Aorta (tissue), 5 donors: ENCODE measurements at places on chromosomes 5 and 9.

DNA sequence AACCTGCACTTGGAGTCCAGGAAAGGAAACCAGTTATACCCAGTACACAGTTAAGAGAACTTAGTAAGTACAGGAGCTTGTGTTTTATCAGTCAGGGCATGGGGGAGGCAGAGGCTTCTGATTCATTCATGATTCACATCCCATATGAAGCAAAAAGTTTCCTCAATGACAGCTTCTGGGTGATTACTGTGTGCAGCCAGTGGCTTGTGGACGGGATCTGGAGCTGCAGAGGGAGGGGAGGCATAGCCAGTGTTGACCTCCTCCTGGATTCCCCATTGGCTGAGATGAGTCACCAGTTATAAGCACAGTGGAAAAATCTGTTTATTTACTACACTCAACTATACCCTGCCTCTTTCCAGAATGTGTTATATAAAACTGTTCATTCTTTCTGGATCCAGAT is 17.7 kb downstream of the IL31RA start:
- no peaks in the 10 kb centered on the region for H3K27me3 ChIP-seq
- DNase-seq: peak; percentile 62
- H3K36me3 ChIP-seq: no peaks in the 10 kb centered on the region
- no peak overlapping the region for H3K4me3 ChIP-seq
- no peak overlapping the region for H3K27ac ChIP-seq

- no peak overlapping the region for H3K4me3 ChIP-seq
- H3K36me3 ChIP-seq: no peaks in the 10 kb centered on the region
- H3K27ac ChIP-seq: no peak overlapping the region
- no peaks in the 10 kb centered on the region for H3K4me1 ChIP-seq
- H3K27me3 ChIP-seq: no peaks in the 10 kb centered on the region
These were observed 30.4 kb downstream of the FAM163B start for GRCh38 chr9:133578524-133579441.

DNA sequence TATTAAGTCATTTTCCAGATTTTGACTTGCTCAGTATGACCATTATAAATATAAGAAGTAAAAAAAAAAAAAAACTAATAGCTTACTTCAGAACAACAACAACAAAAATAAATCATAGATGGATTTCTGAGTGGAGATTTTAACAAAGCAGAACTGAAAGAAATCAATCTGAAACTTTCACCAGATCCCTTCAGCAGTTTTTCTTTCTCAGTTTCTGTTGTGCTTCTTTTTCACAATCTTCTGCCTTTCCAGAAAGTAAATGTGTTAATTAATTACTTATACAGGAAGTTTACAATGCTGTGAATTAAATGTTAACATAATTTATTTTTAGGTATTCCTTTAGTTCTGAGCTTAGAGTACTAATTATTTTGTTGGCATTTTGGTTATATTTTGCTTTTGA is 73.5 kb downstream of the CHSY3 start:
- peaks cover under 1% of the 10 kb centered on the region for H3K4me1 ChIP-seq
- H3K36me3 ChIP-seq: no peaks in the 10 kb centered on the region
- no peaks in the 10 kb centered on the region for H3K27me3 ChIP-seq
- no peak overlapping the region for H3K4me3 ChIP-seq
- no peak overlapping the region for H3K27ac ChIP-seq
- no peak for DNase-seq

GRCh38 chr5:138649775-138650174 is 74.6 kb upstream of the HSPA9 start:
- H3K27me3 ChIP-seq: no peaks in the 10 kb centered on the region
- no peak overlapping the region for H3K4me3 ChIP-seq
- no peaks in the 10 kb centered on the region for H3K4me1 ChIP-seq
- DNase-seq: no peak
- no peaks in the 10 kb centered on the region for H3K36me3 ChIP-seq

GRCh38 chr5:4199049-4199841 is 603.6 kb downstream of the IRX1 start:
- DNase-seq: no peak
- no peaks in the 10 kb centered on the region for H3K36me3 ChIP-seq
- H3K27ac ChIP-seq: no peak overlapping the region
- no peaks in the 10 kb centered on the region for H3K27me3 ChIP-seq
- no peaks in the 10 kb centered on the region for H3K4me1 ChIP-seq
- no peak overlapping the region for H3K4me3 ChIP-seq

DNA sequence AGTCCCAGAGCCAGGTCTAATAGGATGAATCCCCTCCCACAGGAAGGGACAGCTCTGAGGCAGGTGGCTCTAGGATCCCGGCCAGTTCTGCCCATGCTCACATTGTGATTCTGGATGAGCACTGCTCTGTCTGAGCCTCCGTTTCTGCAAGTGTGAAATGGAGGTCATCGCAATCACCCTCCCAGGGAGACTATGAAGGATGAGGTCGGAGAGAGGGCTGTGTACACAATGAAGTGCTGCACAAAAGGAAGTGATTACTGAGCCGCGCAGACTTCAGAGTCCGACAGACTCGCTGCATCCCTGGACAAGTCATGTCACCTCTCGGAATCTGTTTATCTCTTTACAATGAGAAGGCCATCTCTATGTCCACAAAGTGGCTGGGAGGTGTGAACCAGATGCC is 21.7 kb downstream of the LHX6 start:
- no peaks in the 10 kb centered on the region for H3K36me3 ChIP-seq
- no peaks in the 10 kb centered on the region for H3K27me3 ChIP-seq
- no peak overlapping the region for H3K4me3 ChIP-seq

GRCh38 chr9:123656565-123656964 is 273.4 kb downstream of the DENND1A start:
- H3K4me3 ChIP-seq: no peak overlapping the region
- DNase-seq: no peak
- no peaks in the 10 kb centered on the region for H3K27me3 ChIP-seq
- H3K4me1 ChIP-seq: no peaks in the 10 kb centered on the region

GRCh38 chr5:125538469-125538868 is 792.0 kb upstream of the ZNF608 start:
- H3K4me1 ChIP-seq: no peaks in the 10 kb centered on the region
- no peaks in the 10 kb centered on the region for H3K27me3 ChIP-seq
- DNase-seq: no peak
- H3K36me3 ChIP-seq: no peaks in the 10 kb centered on the region
- no peak overlapping the region for H3K27ac ChIP-seq

DNA sequence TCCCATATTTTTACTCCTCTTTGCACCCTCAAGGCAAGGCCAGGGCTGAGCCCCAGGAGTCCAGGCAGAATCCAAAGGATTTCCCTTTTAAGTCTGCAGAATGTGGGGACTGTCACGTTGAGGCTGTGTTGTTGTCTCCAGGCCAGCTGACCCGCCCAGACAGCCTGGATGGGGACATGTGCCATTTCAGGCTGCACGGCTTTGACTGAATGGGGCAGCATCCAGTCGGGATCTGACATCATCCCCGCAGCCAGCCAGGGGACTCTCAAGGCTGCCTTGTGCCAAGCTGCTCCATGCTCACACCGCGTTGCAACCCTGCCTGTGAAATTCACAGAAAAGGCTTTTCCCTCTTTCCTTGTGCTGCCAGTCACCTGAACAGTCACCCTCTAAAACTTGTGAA is 2.2 kb upstream of the ZNF366 start:
- H3K27ac ChIP-seq: peak overlapping the region; percentile 46
- no peaks in the 10 kb centered on the region for H3K36me3 ChIP-seq
- H3K4me1 ChIP-seq: no peaks in the 10 kb centered on the region
- DNase-seq: peak; percentile 91
- H3K27me3 ChIP-seq: no peaks in the 10 kb centered on the region

DNA sequence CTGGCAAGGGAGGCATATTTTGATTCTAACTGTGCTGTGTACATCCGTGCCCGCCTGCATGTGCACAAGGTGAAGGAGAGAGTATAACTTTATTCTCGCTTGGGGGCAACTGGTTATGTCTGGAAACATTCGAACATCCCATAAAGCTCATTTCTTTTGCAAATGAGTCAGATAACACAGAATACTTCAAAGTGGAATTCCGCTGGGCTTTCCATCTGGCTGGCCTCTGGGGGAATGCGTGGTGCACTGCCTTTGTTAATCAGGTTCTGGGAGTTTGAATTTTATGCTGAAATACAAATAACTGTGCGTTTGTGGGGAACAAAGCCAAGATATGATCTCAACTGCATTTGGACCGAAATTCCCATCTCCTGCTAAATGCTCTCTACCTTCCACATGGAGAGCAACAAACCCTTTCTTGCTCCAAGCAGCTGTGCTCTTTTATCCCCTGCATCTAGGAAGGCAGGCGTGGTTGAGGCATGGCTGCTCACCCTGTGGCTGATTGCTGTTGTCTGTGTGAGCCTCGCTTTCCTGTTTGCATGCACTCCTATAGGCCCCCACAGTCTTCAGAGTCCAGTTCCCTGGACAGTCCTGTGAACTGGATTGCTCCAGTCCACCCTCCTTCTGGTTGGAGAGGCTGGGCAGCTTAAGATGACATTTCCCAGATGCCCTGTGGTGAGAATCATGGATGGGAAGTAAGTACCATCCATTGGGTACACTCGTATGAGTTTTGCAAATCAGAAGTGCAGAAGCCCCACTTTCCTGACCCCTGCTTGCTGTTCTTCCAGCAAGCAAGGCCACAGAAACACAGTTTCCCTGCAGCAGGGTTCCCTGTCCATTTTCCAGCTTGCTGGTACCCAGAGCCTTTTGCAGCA is 82.9 kb upstream of the ALDH1B1 start:
- no peak overlapping the region for H3K27ac ChIP-seq
- H3K36me3 ChIP-seq: no peaks in the 10 kb centered on the region
- H3K27me3 ChIP-seq: no peaks in the 10 kb centered on the region

DNA sequence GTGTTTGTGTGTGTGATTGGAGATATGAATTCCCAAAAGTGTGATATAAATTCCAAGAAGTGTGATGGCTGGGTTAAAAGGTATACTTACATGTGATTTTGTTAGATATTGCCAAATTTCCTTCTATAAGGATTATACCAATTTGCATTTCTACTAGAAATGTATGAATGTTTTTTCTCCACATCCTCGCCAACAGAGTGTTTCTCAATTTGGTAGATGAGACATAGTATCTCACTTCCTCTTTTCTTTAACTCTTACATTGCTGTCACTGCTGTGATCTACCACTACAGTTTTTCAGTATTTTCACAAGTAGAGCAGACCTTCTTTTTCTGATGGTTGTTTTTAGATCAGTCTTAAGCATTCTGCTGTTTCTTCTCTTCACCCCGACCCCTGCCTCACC is 111.3 kb downstream of the FER start:
- no peaks in the 10 kb centered on the region for H3K27me3 ChIP-seq
- H3K36me3 ChIP-seq: no peaks in the 10 kb centered on the region
- no peak overlapping the region for H3K27ac ChIP-seq
- H3K4me3 ChIP-seq: no peak overlapping the region

GRCh38 chr5:61207884-61208283 is 45.6 kb upstream of the SMIM15 start:
- H3K4me1 ChIP-seq: no peaks in the 10 kb centered on the region
- H3K36me3 ChIP-seq: no peaks in the 10 kb centered on the region
- no peak overlapping the region for H3K4me3 ChIP-seq
- H3K27ac ChIP-seq: no peak overlapping the region
- no peaks in the 10 kb centered on the region for H3K27me3 ChIP-seq
- DNase-seq: no peak

DNA sequence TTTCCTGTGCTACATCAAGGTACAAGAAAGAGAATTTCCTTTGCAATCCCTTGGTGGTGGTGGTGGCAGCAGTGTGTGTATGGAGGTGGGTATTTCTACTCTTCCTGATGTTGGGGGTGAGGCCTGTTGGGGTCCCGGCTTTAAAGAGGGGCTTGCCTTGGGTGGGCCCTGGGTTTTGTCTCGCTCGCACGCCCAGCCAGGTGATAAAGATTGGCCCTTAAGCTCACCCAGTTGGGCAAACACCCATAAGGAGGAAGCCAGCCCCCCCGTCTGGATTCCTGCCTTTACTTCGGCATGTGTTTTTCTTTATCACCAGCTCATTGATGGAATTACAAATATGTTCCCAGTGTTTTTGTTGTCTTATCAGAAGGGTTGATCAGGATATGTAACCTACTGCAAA is 16.0 kb upstream of the SARDH start:
- H3K27me3 ChIP-seq: no peaks in the 10 kb centered on the region
- no peaks in the 10 kb centered on the region for H3K4me1 ChIP-seq
- no peak overlapping the region for H3K4me3 ChIP-seq

GRCh38 chr5:133117166-133117911 is 65.5 kb downstream of the HSPA4 start:
- no peaks in the 10 kb centered on the region for H3K4me1 ChIP-seq
- no peak for DNase-seq
- no peaks in the 10 kb centered on the region for H3K36me3 ChIP-seq
- no peaks in the 10 kb centered on the region for H3K27me3 ChIP-seq

GRCh38 chr5:129844764-129845163 is 59.5 kb upstream of the CHSY3 start:
- no peak overlapping the region for H3K27ac ChIP-seq
- H3K4me3 ChIP-seq: no peak overlapping the region
- H3K4me1 ChIP-seq: no peaks in the 10 kb centered on the region
- DNase-seq: no peak
- H3K36me3 ChIP-seq: no peaks in the 10 kb centered on the region

GRCh38 chr9:112332214-112332613 is 1.2 kb downstream of the PTBP3 start:
- no peaks in the 10 kb centered on the region for H3K36me3 ChIP-seq
- H3K27ac ChIP-seq: no peak overlapping the region
- H3K27me3 ChIP-seq: no peaks in the 10 kb centered on the region
- no peak for DNase-seq

DNA sequence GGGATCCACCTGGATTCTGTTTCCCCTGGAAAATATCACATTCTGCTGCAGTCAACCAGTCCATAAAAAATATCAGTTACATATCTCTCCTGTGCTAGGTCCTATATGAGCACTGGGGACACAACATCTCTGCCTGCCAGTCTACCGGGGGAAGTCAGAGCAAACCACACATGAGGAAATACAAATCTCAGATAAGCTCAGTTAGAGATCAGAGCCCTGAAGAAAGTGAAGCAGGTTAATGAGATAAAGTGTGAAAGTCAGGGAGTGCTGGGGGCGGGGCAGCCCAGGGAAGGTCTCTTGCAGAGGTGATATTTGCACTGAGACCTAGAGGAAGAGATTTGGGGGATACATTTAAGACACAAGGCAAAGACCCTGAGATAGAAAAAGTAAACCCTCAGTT is 67.8 kb upstream of the SLC1A1 start:
- H3K27me3 ChIP-seq: no peaks in the 10 kb centered on the region
- no peaks in the 10 kb centered on the region for H3K36me3 ChIP-seq
- DNase-seq: no peak

DNA sequence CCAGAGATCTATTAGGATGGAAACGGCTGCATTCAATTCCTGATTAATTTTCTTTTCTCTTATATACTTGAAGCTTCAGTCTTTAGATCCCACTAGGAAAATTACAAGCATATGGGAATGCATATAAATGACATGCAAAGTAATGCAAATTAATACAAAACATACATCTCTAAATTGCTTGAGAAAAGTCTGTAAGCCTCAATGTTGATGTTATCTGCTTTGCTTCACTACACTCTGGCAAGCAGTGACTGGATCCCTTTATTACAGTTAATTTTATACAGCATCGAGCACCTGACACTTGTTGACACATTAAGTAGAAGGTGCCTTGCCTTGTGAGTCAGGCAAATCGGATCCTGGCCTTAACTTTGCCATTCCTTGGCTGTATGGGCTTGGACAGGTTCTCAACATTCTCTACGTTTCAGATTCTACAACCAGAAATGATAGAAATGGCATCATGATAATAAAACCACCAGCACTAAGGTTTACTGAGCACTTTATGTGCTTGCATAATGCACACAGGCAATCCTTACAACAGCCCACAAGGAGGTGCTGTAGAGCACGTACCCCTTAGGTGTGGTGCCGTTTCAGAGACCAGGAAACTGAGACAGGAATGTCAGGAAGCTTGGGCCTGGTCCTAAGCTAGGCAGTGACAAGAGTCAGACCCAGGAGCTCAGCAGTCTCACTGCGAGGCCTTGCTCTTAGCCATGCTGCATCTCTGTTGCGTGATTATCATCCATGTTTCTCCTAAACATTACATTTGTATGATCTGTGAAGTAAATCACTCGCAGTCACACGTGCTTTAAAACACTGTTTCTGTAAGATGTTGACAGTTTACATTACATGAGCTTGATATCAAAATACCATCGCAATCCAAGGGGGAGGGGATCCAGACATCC is 2.7 kb downstream of the GCNT4 start:
- DNase-seq: no peak
- H3K27ac ChIP-seq: no peak overlapping the region
- H3K4me3 ChIP-seq: no peak overlapping the region
